CD4-positive, alpha-beta T cell (primary cell): ENCODE measurements at places on chromosomes 4 and X.

GRCh38 chr4:124964852-124965496 is 252.4 kb upstream of the ANKRD50 start:
- DNase-seq: no peak

DNA sequence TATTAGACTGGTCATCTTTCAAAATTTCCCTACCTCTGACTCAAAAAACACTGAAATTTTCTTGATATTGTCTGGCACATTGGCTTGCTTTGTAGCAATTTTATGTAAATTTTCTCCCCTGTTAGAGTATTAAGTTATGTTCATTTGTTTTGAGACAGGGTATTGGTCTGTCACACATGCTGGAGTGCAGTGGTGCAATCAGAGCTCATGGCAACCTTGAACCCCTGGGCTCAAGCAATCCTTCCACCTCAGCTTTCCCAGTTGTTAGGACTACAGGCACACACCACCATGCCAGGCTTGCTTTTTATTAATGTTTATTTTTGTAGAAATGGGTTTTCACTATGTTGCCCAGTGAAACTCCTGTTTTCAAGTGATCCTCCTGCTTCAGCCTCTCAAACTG is 17.5 kb downstream of the FABP2 start:
- no peak for DNase-seq

DNA sequence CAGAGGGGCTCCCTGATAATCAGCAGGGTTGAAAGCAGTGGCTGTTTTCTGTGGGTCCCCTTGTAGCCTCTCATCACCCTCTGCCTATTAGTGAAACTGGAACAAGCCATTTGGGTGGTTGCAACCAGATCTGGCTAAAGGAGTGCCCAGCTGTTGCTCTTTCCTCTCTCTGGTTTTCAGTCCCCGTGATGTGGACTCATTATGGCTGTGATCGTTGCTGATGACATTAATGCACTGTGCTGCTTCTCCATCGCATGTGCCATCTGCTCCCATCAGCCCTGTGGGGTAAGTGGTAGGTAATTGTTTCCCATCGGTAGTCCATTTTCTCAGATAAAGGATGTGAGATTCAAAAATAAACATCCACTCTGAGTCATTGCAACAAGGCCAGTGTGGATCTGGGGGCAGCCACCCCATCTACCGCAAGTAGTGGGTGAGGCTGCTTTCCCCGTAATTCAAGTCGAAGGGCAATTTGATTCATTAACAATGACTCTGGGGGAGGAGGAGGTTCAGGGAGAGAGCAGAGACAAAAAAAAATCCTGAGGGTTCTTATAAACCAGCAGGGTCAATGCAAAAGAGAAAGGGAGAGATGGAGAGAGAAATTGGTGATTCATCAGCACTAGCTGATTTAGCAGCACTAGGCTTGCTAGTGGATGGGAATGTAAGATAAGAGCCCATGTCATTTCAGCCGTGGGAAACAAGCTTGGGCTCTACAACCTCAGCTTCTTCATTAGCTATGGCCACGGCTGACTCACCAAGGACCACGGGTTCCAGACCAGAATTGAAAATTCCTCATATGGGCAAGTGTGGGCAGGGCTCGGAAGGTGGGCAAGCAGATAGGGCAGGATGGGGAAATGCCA is 357.8 kb downstream of the MID1IP1 start:
- DNase-seq: no peak

GRCh38 chrX:51824061-51824460 is 69.4 kb upstream of the MAGED1 start:
- DNase-seq: no peak

DNA sequence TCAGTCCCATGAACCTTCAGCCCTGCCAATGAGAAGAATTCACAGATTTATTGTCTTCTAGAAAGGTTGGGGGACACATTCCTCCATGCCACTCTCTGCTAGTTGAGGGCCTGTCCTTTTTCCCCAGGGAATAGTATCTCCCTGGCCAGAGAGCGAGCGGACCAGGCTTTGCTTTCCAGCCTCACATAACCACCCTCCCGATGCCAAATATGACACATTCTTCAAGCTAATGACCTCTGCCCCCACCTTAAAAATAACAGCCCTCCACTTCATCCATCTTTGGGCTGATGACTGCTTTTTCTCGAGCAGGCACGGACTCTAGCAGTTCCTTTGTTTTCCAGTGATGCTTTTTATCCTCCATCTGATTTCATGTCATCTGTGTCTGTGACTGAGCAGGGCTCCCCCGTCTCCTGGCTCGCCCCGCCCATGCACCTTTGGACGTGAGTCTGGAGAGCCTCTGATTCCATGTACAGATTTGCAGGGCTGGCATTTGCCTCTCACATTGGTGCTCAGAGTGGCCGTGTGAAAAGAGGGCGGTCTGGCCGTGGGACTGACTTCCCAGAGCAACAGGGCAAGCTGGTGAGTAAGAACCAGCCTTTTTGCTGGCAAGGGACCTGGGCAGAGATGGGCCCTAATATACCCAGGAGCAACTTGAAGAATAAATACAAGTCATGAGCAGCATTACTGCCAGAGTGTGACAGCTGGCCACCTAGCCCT is 279.8 kb downstream of the BCOR start:
- DNase-seq: no peak

- no peak for DNase-seq
Measured at GRCh38 chr4:38411092-38411491, 252.9 kb upstream of the KLF3 start.

DNA sequence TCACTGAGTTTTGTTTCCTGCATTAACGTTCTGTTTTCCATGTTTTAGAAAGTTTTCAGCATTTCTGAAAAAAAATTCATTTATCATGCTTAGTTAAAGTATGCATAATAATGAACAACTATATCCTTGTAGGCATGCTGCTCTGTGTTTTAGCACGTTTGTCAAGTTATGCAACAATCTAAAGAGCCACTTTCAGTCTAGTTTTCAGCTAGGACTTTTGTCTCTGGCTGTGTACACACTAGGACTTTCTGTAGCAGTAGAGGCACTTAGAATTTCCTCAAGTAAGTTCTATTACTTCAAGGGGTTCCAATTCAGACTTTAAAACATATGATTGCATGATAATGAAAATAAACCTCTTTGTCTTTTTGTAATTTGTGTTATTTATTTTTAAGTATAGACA is 12.4 kb downstream of the DCAF8L1 start:
- DNase-seq: no peak

DNA sequence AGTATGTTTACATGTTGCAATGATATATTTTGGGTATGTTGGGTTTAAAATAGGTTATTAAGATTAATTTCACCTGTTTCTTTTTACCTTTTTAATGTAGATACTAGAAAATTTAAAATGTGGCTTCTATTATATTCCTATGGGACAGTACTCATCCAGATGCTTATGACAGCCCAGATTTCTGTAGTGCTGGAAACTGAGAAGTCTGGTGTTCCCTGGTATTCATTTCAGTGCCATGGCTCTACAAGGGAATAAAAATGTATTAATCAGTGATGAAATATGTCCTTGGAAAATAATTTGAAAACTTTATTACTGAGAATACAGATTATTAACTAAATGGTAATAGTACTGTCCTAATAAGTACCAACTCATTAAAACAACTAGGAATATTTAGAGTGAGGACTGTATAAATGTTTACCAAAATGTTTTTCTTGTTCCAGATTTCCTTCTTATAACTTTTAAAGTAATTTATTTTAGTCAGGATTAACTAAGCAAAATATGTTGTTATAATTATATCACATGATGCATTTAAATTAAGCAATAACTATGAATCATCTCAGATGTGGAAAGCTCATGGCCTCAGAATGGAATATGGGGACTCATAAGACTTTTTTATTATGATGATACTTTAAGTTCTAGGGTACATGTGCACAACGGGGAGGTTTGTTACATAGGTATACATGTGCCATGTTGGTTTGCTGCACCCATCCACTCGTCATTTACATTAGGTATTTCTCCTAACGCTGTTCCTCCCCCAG is 25.3 kb downstream of the ARHGAP24 start:
- DNase-seq: no peak

DNA sequence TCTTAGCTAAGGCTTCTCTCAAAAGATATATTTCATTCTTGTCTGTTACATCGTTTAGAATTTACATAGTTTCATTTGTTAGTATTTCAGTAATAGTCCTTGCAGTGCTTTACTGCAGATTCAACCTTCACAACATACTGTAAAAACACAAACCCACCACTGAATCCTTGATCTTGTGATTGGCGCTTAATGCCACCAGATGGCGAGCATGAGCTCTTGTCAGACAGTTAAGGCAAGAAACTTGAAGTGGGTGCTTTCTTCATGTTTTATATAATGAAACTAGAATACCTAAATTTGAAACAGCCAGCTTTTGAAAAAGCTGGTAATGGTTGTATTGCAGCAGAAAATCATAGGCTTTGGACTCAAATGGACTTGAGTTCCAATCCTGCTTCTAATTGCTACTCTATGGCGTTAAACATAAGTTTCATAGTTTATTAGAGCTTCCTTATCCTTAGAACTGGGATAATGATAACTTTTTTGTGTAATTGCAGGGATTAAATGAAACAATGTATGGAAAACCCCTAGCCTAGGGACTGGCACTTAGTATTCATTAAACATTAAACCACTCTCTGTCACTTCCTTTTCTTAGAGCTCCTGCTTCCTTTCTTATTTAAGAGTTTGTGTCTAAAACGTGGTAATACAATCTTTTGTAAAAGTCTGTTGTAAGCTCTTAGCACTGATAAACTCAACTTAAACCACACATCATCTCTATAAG is 95.1 kb downstream of the USP9X start:
- DNase-seq: peak; percentile 23

DNA sequence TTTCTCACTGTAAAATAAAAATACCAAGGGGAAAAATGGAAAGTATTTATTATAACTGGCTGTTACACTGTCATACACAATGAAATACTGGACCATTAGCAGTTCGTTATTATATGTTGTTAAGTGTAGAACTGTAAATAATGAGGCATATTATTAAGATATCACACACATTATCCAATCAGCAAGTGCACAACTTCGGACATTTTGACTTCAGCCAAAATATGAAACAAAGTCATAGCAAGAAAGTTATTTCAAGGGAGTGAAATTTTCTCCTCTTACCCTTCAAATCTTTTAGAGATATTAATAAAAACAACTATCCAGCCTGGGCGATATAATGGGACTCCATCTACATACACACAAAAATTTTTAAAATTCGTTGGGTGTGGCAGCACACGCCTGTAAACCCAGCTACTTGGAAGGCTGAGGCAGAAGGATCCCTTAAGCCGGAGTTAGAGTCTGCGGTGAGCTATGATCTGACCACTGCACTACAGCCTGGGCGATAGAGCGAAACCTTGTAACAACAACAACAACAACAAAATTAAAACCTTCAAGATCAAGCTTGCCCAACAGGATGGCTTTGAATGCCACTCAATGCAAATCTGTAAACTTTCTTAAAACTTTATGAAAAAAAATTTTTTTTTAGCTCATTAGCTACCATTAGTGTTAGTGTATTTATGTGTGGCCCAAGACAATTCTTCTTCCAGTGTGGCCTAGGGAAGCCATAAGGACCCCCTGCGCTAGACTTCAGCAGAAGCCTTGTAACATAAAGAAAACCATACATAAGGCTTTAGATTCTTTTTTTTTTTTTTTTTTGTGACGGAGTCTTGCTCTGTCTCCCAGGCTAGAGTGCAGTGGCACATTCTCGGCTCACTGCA is 1.3 kb upstream of the CISD2 start:
- DNase-seq: no peak

GRCh38 chrX:24398766-24399165 is 38.3 kb downstream of the SUPT20HL1 start:
- DNase-seq: no peak

DNA sequence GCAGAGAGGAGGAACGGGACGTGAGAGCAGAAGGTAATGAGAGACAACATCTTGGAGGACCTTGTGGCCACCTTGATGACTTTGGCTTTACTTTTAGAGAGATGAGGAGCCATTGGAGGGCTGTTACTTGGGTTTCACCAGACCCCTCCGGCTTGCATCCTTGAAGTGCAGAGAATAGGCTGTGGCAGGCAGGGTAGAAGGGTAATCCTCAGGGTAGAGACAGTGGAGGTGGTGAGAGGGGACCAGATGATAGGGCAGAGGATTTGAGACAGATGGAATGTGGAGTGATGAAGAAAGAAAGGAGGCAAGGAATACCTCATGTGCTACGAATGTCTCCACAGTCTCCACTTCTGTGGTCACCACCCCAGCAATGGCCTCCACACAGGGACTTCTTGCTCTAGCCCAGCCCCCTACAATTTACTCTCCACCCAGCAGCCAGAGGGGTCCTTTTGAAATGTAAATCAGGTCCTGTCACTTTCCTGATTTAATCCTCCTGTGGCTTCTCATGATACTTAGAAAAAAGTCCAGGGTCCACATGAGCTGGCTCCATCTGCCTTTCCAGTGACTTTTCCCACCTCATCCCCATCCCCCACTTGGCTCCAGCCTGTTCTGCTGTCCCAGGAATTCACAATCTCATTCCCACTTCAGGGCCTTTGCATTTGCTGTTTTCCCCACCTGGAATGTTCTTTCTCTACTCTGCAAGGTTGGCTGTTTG is 115.0 kb downstream of the PJA1 start:
- no peak for DNase-seq

GRCh38 chr4:6748286-6748685 is 32.3 kb downstream of the BLOC1S4 start:
- DNase-seq: no peak

DNA sequence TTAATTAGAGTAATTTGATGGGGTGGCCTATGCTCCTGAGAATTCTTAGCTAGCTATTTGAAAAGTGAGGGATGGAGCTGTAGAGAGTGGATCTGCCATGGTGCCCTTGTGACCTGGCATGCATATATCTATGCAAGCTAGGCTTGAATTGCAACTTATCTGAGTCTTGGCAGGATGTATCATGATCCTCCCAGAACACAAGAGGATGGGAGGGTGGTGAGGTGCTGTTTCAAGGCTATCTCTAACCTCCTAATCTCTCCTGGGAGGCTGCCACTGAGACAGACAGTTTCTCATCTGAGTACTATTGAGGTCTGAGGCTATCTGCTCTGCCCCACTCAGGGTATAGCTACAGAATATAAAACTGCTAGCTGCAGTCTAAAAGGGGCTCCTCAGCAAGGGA is 56.6 kb downstream of the BRCC3 start:
- DNase-seq: no peak

DNA sequence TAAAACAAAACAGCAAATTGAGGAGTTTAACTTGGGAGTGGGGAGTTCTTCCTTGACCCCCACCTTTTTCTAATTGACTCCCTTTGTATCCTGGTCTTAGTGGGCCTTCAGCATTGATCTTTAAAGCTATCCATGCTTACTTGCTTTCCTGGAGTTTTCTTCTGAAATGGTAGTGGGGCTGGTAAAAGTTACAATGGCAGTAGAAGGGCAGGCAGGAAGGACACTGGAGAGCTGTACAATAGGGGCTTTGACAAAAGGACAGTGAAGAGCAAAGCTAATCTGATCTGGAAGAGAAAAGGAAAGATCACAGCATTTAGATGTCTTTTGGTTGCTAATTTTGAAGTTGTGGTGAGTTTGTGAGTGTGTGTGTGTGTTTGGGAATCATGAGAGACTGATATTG is 111.5 kb downstream of the MID1 start:
- no peak for DNase-seq

GRCh38 chr4:185222598-185222997 is 13.2 kb downstream of the SNX25 start:
- no peak for DNase-seq

GRCh38 chrX:70262952-70263567 is 3.1 kb upstream of the P2RY4 start:
- DNase-seq: no peak

- DNase-seq: no peak
Measured at GRCh38 chr4:89751416-89751815, 85.5 kb downstream of the SNCA start.
